ENCODE measurements at places on chromosomes 5 and 9.

- DNase-seq: no peak
These were observed 20.4 kb downstream of the UHRF2 start for GRCh38 chr9:6433410-6433809.

DNA sequence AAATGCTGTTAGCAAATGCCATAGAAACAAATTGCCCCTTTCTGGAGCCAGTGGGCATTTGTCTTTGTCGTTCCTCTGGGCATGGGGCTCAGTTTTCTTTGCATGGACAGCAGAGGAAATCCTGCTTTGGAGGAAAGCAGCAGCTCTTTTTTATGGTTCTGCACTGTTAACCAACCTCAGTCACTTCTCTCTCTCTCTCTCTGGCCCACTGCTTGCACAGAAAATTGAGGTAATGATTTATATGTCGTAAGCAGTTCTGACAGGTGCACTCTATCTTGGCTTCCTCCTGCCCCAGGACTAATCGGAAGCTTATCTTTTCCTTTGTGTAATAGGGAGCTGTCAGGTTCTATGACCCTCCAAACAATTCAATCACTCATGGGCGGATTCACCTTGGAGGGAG lies 159.6 kb upstream of the GPR151 start:
- no peak for DNase-seq

- DNase-seq: no peak
These were observed 935.7 kb upstream of the NUDT12 start for GRCh38 chr5:104498281-104498680.

DNA sequence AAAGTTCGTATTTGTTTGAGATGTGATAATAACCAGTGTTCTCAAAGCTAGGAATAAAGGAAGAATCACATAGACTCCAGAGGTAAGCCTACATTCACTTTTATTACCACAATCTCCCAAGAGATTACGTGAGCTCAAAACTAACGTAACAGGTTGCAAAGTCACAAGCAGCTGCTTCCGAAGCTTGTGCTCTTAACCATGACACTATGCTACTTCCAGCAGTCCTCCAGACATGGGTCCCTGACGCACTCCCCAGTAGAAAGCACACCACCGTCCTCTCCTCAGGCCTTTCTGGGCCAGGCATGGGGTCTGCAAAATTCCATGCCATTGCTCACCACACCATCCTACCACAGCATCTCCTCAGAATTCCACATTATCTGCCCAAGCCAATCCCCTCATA lies 84.6 kb downstream of the PAX5 start:
- no peak for DNase-seq

DNA sequence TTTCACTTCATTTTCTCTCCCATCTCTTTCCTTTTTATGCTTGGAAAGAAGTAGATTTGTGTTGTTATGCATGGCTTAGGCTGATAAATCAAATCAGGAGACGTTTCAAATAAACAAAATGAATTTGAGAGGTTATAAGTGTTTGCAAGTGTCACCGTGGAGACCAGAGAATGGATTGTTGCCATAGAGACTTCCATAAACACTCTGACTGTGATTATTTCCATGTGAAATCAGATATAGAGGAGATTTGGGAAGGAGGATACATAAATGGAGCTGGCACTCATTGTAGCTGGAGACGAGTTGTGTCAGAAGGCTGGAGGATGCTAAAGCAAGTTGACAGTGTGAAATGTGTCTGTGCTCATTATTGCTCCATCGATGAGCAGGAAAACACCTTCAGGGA lies 84.2 kb upstream of the PCSK1 start:
- DNase-seq: no peak

DNA sequence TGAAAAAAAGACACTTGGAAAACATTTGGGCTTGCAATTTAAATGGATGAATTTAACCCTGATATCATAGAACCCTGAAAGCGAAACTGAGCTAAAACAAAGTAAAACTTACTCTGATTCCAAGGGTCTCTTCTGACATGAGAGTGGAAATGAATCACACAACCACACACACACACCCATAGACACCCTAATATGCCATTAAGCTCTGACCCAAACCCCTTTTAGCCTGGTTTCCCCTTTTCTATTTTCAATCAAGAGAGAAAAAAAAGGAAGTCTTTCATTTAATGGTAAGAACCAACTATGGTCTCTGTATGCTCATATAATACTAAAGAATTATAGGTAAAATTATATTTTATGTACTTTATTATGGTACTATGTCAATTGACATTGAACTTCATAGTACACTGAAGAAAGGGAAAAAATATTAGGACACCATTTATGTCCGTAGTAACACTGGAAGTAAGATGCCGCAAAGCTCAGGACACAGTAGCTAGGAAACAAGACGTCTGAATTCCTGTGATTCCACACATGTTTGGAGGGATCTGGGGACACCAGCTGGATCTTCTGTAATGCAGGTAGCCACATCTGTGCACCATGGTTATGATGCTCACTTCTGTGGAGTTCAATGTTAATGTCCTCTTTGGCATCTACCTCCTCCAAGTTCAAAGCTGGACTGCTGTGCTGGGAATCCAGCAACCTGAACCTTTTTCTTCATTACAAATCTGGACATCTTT lies 95.8 kb downstream of the PCSK1 start:
- DNase-seq: no peak

- no peak for DNase-seq
These were observed 44.2 kb downstream of the ROPN1L start for GRCh38 chr5:10485897-10486296.

DNA sequence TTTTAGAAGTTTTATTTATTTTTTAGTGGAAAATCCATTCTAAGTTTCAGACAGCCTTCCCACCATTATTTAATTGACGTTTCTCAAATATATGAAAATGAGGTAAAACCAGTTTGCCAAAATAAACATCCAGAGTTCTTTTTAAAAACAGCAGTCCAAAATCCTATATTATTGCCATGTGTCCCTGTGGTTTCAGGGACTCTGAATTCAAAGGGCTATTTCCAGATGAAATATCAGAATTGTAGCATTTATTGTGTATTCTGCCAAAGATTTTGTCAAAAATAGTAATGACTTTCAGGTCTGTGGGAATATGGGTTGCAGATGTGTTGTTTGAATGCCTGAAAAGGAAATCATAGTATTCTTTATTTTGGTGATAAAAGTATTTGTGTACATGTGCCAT lies 41.6 kb downstream of the XRCC4 start:
- DNase-seq: no peak

DNA sequence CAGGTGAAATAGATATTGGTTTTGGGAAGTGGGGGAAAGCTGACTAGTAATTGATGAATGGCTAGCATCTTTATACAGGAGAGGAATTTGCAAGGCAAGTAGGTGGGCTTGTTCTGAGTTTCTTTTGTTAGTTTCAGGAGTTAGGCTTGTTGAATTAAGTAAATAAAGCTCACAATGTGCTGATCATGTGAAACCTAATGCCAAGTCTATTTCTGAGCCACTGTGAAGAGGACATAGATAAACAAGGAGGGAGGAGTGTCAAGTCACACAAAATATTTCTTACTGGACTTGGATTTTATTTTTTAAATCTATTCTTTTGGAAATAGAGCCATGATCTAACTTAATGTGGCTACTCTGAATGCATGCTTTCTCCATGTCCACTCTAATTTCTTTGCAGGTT lies 19.9 kb downstream of the GDA start:
- no peak for DNase-seq

DNA sequence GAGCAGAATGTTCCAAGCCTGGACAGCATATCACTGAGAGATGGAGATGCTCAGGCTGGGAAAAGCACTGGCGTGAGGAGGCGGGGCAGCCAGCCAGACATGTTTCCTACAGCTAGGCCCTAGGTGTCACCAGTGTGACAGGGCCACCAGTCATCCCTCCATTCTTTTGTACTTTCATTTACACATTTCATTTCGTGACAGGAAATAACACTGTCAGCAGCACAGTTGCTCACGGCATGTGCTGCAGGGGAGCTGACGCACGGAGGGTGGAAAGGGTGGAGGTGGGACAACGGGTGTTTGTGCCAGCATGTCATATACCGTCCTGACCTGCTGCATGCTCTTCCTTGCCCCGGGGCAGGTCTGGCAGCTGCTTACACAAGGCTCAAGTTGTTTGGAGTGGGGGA lies 14.8 kb upstream of the CEMIP2 start:
- peak; percentile 81 for DNase-seq

DNA sequence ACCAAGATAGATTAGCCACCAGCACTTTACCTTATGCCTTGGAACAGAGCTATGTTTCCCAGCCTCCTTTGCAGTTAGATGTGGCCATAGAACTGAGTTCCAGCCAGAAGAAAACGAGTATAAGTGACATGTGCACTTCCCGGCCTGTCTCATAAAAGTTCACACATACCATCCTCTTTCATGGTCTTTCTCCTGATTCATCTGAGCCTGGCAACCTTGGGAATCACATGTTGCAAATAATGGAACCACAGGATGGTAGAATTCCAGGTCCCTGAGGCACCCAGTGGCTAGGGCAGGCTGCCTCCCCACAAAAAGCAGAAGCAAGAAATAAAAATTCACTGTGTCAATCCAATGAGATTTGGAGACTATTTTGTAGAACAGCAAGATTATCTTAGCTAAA lies 128.1 kb downstream of the PDE4D start:
- DNase-seq: no peak

DNA sequence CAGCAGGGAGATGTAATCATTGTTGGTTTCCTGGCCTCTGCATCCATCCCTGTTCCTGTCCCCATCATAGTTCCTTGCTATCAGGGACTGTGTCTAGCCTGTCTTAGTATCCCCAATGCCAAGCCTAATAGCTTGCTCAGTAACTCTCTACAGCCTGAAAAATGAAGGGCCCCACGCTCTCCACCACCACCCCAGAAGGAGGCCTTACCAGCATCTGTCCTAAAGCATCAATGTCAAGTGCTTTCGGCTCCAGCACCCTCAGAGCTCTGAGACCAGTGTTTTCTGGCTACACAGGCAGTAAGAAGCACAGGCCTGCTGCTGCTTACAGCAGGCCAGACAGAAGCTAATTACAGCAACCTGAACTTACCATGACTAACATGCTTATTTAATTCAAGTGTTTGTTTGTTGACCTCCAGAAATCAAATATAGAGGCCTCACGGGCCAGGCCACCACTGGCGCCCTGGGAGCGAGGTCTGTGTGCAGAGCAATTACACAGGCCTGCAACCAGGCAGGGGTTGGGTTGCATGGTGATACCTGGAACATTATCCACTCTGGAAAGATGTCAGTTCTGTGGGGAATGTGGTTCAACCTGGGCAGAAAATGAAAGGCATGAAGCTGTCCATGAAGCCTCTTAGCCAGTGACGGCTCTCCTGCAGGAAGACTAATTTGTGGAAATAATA lies 124.3 kb downstream of the SLC1A3 start:
- DNase-seq: no peak

Data from stimulated activated CD4-positive, alpha-beta T cell treated with anti-CD3 and anti-CD28 coated beads, TNF-alpha, amount 100 ng/mL, for 24 hours (primary cell).